ENCODE measurements at places on chromosomes 2 and 18.
A peak's percentile ranks its signal among the peaks of the same experiment; 100 is the strongest.

GRCh38 chr2:186575302-186575701 lies 14.6 kb upstream of the ITGAV start:
- peak; percentile 30 for DNase-seq

DNA sequence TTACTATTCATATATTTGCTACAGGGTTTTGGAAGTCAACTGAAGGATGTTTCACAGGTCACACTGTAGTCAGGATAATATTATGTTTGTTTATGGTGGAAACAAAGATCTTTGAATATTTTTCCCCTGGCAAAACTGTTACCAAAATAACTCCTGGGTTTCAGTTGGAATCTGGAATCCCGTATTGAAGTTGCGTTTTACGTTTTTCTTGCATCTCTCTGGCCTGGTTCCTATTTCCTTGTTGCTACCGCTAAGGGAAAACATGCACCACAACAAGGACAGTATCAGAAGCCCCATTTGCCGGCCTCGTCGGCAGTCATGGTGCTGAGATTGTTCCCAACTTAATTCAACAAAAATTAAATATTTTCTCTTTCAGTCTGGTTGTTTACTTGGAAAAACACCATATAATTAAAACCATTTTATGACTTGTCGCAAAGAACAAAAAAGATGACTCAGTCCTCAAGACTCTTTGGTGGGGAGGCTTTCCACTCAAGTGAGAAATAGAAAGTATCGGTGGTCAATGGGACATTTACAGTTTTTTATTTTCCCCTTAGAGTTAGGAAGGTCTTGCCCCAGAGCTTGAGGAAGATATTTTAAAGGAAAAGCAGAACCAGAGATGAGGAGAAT lies 42.3 kb downstream of the EN1 start:
- no peak for DNase-seq

- no peak for DNase-seq
Observed at GRCh38 chr2:50241282-50241681, 790.6 kb downstream of the NRXN1 start.

GRCh38 chr2:7270011-7270431 lies 352.8 kb downstream of the RNF144A start:
- DNase-seq, result no peak

DNA sequence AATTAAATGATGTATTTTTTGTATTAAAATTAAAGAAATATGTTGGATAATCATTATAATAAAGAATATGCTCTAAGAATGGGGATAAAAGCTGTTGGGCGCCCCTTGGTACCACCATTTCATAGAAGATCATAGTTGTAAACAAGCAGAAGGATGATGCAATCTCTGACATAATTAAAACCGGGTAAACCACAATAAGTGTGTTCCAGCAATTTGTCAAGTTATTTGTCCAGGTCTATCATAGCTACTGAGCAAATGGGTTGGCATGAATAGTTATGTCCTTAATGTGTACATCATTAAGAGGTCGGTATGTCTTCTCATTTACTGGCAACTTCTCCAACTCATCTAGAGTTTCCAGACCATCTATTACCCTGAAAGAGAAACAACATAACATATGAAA lies 6.7 kb upstream of the CLK1 start:
- no peak for DNase-seq

DNA sequence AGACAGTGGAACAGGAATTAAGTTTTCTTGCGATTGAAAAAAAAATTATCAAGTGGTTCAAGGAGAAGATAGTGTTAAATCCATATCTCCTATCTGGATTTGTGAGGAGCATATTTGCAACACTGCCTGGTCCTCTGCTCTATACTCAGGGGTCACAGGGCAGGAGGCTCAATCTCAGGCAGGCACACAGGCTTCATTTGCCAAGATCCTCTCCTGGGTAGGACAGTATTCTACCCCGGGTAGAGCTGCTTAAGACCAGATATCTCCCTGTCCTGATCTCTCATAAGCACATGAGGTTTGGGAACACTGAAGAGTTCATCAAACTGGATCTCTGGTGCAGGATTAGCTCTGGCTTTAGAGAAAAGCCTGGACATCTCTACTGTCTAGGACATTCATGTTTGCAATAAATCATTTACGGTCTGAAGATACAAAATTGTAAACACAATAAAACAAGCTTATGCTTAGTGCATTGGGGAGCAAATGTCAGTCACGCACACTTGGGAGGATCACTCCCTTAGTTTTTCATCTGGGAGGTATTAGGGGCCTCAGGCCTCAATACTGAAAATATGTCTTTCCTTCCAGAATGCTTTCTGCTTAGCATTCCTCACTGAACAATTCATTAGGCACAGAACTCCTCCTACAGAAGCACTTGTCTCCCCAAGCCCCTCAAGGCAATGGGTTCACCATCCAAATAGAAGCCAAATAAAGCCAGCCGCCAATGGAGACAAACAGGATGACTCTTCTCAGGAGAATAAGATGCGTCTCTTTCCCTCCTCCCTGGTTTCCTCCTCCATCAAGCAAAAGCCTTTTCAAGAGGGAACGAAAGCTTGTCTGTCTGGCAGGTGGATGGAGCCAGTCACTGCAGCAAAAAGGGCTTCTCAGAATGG lies 34.1 kb upstream of the LCLAT1 start:
- no peak for DNase-seq

DNA sequence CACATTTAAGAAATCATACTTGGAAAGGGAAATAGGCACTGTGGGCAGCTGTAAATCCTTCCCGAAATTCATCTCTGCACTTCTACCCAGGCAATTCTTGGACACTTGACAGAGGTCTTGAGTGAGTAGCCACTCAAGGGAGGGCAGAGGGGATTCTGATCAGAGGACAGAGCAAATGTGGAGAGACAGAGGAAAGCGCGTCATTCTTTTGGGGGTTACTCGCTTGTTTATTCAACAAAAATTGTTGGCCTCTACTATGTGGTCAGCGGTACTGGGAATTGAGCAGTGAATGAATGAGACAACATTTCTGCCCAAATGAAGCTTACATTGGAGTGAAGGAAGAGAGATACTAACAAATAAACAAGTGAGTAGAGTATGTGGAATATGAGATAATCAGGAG lies 41.4 kb upstream of the YES1 start:
- no peak for DNase-seq

- DNase-seq, result no peak
Observed at GRCh38 chr2:44934038-44934982, 7.2 kb upstream of the SIX3 start.

- no peak for DNase-seq
Observed at GRCh38 chr2:57156231-57156924, 890.2 kb upstream of the VRK2 start.

- DNase-seq, result no peak
Observed at GRCh38 chr2:233760043-233760442, at the start of gene UGT1A1. TSS of gene UGT1A1 (plus strand) at chr2:233760270. CDS start at chr2:233760288, 18 bp downstream.

GRCh38 chr18:58516514-58517285 lies 112.2 kb downstream of the ALPK2 start:
- DNase-seq, result no peak

- DNase-seq, result no peak
Observed at GRCh38 chr2:71064110-71064611, 4.3 kb upstream of the NAGK start.

GRCh38 chr2:69285379-69285894 lies 101.6 kb downstream of the GFPT1 start:
- DNase-seq, result no peak

- DNase-seq, result no peak
Observed at GRCh38 chr18:30748541-30748940, 294.0 kb downstream of the DSC3 start.

- no peak for DNase-seq
Observed at GRCh38 chr18:78406743-78407465, 572.7 kb upstream of the SALL3 start.

GRCh38 chr18:8788503-8789429 lies 83.4 kb downstream of the MTCL1 start:
- no peak for DNase-seq

GRCh38 chr2:160454070-160454797 lies 39.4 kb downstream of the RBMS1 start:
- no peak for DNase-seq

DNA sequence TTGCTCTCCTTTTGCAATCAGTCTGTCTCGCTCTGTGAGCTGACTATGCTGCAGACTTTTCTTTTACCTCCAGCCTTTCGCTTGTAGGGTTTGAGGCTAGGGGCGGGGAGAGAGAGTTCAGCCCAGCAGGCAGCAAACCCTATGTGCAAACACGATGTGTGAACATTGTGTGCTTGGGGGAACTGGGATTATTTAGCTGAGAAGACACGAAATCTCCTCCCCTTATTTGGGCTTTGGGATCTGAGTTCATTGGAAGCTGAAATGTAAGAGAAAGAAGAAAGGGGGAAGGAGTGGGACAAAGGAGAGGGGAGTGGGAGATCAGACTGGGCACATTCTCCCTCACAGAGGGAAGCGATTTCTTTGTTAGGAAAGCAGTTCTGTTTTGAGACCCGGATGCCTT lies 189.6 kb upstream of the TNP1 start:
- no peak for DNase-seq

- no peak for DNase-seq
Observed at GRCh38 chr2:20588918-20589871, 61.7 kb downstream of the HS1BP3 start.

- DNase-seq, result no peak
Observed at GRCh38 chr2:120305296-120305695, 40.6 kb upstream of the INHBB start.

DNA sequence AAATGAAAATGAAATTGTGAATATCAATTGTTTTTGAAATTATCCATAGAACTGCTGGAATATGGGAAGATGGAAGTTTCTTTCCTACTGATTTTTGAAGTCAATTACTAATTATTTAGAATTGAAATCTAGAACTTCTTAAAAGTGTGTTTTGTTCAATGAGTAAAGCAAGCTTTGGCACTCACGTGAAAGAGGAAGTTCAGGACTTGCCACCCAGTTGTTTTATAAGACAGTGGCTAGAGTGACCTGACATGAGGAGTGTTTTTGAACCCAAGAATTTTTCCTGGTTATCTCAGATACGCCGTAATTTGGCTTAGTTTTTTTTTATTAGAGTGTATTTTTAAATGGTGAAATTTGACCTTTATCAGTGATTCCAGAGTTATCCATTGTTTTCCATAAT lies 3.5 kb downstream of the MXD1 start:
- DNase-seq, result no peak

DNA sequence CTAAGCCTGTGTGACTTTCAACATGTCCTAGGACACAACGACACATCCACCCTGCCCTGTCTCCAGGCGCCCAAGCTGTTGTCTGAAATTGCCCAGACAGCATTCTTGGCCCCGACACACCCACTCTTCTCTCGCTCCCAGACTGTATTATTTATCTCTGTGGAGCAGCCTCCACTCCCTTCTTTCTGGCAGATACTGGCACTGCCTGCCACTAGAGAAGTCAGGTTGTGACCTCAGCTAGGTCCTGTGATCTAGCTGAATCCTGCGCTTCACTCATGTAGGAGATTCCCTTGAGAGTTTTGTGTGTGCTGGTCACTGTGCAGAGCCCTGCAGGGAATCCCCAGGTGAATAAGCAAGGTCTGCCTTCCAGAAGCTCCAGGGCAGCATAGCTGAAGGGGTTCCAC lies 77.1 kb upstream of the TNP1 start:
- no peak for DNase-seq

- DNase-seq, result no peak
Observed at GRCh38 chr2:36399050-36399449, 43.5 kb downstream of the CRIM1 start.

- DNase-seq, result no peak
Observed at GRCh38 chr18:6734726-6735430, 5.4 kb downstream of the ARHGAP28 start.

DNA sequence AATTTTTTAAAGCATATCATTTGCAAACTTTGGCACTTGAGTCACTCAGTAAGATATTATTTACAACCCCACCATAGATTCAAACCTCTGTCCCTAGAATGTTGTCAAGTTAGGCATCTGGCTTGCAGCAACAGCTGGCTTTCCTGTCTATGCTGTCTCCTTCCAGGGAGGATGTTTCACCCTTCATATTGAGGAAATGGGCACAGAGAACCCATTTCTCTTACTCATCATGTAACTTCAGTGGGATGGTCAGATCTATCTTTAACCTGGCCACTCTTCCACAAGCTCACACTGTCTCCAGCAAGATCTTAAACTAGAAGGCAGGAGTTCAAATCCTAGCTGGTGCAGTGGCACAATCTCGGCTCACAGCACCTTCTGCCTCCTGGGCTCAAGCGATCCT lies 15.8 kb downstream of the LCT start:
- DNase-seq, result no peak

GRCh38 chr2:135882415-135882814 lies 6.2 kb upstream of the MCM6 start:
- DNase-seq, result no peak

GRCh38 chr2:181312515-181312927 lies 144.7 kb upstream of the ITGA4 start:
- no peak for DNase-seq

DNA sequence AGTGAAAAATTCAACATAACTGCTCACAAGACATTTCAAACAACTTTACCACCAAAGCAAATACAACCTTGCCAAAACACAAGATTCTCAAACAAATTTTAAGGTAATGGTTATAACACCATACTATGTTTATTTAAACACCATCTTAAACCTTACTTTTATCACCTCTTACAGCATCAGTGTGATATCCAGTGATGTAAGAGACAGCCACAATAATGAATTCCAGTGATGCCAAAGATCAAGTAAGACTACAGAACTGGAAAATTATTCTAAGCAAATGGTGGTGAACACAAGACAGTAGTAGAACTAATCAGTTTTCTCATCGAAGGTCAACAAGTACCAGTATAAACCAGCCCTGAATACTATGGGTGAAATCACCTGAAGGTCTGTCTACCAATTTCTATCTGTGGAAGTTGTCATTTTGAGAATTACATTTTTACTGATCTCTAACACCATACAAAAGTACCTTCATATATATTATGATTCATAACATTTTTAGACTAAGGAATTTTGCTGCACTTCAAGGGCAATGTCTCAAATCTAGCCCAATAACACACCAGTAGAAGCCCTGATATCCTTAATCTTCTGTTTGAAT lies 146.2 kb downstream of the RBMS1 start:
- DNase-seq, result no peak

DNA sequence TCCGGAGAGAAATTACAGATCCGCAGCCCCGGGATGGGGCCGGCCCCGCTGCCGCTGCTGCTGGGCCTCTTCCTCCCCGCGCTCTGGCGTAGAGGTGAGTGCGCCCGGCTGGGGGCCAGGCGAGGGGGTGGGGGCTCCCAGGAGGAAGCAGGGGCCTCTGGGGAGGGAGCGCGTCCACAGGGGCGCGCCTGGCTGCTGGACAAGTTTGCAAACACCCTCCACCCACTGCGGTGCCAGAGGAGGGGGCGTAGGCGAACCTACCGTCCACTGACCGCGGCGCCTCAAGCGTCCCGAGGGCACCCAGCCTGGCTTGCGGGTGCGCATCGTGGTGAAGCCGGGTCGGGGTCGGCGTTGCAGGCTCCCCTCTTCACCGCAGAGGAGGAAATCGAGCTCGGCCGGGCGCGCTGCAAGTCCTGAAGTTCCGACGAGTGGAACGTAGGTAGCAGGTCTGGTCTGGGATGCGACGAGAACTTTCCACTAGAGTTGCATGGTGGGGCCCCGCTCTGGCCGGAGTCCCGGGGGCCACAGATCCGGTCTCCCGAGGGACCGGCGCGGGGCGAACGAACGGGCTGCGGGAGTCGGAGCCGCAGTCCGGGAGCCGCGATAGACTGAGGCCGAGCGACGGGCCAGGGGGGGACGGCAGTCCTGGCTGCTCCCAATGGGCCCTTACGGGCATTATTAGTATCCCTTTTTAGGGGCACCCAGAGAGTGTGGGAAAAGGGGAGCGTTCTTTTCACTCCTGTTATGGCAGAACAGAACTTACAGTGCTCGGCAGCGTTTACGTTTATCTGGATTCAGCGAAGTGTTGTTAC lies 502 bp downstream of the MERTK start:
- no peak for DNase-seq

All from 8988T (cell line).